ENCODE measurements at places on chromosomes 4 and X.

- no peak for DNase-seq
- H3K4me3 ChIP-seq = no peak overlapping the region
- H3K27me3 ChIP-seq = no peaks in the 10 kb centered on the region
- H3K27ac ChIP-seq = no peak overlapping the region
These were observed 1413.0 kb downstream of the PCDH7 start for GRCh38 chr4:32133141-32133540.

DNA sequence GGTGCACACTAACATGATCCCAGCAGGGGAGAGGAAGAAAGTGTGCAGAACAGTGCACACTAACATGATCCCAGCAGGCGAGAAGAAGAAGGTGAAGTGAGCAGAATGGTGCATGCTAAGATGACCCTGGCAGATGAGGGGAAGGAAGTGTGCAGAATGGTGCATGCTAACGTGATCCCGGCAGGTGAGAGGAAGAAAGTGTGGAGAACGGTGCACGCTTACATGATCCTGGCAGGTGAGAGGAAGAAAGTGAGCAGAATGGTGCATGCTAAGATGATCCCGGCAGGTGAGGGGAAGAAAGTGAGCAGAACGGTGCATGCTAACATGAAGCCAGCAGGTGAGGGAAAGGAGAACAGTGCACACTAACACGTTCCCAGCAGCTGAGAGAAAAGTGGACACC, 83.7 kb downstream of the ACOX3 start:
- H3K27ac ChIP-seq = no peak overlapping the region
- H3K27me3 ChIP-seq = no peaks in the 10 kb centered on the region
- H3K36me3 ChIP-seq = no peaks in the 10 kb centered on the region
- H3K4me3 ChIP-seq = no peak overlapping the region
- DNase-seq = no peak

DNA sequence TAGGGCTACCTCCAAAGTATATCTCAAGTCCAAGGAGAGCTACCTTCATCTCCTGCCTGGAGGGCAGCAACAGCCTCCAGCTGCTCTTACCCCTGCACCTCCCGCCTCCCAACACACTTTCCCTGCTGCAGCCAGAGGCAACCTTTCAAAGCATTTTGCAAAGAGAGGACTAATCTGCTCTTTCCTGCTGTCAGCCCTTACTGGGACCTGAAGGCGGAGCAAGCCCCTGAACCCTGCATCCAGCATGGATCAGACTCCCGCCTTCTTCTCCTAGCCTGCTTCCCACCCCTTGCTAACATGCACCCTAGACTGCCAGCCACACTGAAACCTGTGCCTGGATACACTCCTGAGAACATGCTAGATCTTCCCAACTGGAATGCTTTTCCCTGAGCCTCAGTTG, 37.7 kb upstream of the VMA21 start:
- DNase-seq = no peak
- no peaks in the 10 kb centered on the region for H3K36me3 ChIP-seq
- H3K4me1 ChIP-seq = peaks cover 3% of the 10 kb centered on the region
- H3K4me3 ChIP-seq = no peak overlapping the region

DNA sequence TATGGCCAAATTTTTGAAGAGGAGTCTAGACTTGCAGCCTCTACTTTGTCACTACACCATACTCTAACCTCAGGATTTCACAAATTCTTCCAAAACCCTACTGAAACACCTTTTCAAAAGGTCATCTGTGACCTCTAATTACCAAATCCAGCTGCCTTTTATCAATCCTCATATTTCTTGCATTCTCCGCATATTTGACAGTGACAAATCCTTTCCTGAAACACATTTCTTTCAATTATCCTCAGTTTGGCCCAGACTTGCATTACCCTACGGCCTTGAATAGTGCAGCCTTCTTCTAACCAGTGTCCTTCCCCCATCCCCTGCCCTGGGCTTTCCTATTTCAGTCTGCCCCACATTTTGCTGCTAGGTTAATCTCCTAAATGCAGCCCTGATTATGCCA, 25.5 kb downstream of the MID2 start:
- H3K4me3 ChIP-seq = no peak overlapping the region
- DNase-seq = no peak

GRCh38 chr4:79651456-79651855, 243.4 kb upstream of the GK2 start:
- no peak overlapping the region for H3K27ac ChIP-seq
- no peaks in the 10 kb centered on the region for H3K36me3 ChIP-seq
- no peaks in the 10 kb centered on the region for H3K4me1 ChIP-seq
- no peaks in the 10 kb centered on the region for H3K27me3 ChIP-seq
- H3K4me3 ChIP-seq = no peak overlapping the region

DNA sequence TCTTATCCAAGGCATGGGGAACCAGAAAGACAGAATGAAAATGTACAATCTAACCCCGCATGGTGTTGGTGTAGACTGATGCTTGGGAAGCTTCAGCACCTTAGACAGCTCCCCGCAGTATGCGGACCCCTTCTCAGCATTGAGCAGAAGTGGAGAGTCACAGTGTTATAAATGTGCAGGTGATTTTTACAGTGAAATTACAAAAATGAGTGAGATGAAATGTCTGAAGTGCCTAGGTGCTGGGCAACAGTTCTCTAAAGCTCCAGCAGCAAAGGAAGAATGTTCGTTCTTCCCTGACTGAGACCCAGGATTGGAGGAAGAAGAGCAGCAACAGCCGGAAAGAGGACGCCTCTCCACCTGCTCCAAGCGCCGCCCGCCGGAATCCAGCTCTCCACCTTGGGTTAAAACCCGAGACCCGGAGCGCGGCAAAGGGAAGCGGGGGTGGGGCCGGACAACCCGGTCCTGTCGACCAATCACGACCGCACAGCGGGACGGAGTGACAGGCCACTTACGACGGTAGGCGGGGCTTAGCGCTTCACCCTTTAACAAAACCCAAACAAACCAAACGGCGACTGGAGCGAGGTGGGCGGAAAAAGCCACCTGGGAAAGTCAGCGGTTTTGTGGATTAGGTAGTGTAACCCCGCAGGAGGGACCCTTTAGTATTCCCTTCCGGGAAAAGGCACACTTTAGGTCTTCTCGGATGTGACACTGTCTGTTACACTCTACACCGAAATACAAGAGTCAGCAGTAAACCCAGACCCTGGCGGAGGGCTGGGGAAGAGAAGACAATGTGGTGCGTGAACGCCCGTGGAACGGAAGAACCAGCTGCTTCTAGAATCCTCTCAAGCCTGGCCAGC, at the start of gene GLRA3:
TSS of gene GLRA3 (minus strand) at position 403 of the 857 bp plus-strand sequence. CDS start 436 bp downstream, outside the sequence.
- H3K4me3 ChIP-seq = no peak within 1 kb of the TSS
- no peaks in the 10 kb centered on the region for H3K4me1 ChIP-seq
- DNase-seq = no peak

DNA sequence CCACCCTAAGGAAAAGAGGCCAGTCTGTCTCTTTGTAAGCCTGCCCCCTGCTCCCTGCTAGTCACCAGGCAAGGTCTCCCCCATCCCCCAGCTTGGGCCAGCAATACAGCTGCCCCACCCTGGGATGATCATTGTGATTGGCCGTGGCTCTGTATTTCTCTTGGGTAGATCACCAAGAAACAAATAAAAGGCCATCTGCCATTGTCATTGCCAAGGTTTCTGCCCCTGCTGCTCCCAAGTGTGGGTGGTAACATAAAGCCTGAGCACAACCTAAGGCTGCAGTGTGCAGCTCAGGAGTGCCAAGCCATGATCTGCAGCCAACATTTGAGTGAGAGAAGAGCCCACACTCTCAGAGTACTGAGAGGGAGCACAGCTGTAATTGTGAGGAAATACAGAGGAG, 241.0 kb upstream of the POF1B start:
- no peak for DNase-seq
- no peaks in the 10 kb centered on the region for H3K36me3 ChIP-seq
- no peak overlapping the region for H3K4me3 ChIP-seq

GRCh38 chr4:117700111-117700892, 334.0 kb upstream of the NDST3 start:
- DNase-seq = no peak
- H3K36me3 ChIP-seq = no peaks in the 10 kb centered on the region
- H3K4me1 ChIP-seq = peaks cover 3% of the 10 kb centered on the region
- no peak overlapping the region for H3K4me3 ChIP-seq
- H3K27me3 ChIP-seq = no peaks in the 10 kb centered on the region

Data from right lobe of liver (tissue), 6 donors.